ENCODE measurements at places on chromosomes 12 and 14.
A peak's percentile ranks its signal among the peaks of the same experiment; 100 is the strongest.

- DNase-seq: no peak
Measured at GRCh38 chr12:62922539-62922938, 12.4 kb downstream of the PPM1H start.

GRCh38 chr12:48422060-48422459 is 50.3 kb upstream of the ANP32D start:
- DNase-seq: no peak

DNA sequence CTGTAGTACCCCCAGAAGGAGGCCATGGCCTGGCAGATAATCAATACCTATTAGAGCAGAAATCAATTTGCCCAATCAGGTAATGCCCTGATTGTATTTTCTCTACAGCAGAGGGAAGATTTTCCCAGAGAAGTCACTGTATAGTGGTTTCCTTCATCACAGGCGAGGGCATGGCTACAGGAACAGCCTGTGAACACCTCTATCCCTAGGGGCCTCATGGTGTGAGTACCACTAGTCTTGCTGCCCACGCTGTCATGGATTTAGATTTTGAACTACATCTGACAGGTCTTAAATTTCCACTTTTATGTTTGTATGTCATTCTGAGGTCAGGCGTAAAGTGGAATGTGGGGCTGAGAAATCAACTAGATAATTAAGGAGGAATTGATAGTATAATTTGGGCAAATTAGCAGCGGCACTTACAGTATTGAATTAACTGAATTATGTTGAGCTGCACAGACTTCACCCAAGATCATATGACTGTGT is 42.4 kb upstream of the STXBP6 start:
- no peak for DNase-seq

GRCh38 chr12:128513831-128514230 is 246.9 kb downstream of the TMEM132C start:
- DNase-seq: no peak

GRCh38 chr12:70353780-70354660 is 12.1 kb upstream of the KCNMB4 start:
- no peak for DNase-seq

- DNase-seq: no peak
Measured at GRCh38 chr12:92552412-92553108, 150.2 kb upstream of the PLEKHG7 start.

DNA sequence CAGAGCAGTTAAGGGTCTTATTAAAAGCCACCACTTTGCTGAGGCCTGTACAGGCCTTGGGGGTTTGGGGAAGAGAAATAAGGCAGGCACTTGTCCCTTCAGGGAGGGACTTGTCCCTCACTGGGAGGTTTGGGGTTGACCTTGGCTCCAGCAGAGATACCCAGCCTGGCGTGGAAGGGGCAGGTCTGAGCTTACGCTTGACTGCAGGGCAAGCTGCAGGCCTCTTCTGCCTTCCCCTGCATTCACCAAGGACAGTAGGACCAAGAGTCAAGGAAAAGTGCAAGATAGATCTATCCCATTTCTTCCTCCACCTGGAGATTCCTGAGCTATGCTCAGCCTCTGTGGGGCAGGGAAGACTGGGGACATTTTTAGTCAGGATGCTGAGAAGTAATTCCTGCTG is 154.3 kb downstream of the SMOC1 start:
- DNase-seq: no peak

DNA sequence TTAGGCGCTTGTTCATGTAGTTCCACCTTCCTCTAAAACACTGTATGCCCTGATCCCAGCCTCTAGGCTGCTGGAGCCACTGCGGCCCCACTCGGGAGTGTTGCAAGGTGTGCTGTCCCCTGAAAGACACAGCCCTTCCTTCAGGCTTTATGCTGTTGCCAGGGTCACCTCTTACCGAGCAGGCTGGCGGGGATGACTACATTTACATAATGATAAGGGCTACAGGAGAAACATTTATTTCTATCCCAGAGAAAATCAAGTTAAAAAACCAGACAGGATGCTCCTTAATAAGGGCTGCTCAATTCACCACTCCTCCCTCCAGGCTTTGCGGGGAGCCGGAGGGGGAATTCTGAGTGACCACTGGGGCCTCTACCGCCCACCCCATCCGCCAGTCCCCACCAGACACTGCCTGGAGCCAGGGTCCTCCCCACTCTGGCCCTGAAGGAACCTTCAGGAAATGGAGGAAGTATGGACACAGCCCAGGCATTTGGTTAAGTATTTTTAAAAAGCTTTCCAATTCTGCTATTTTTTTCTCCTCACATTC is 200.6 kb downstream of the TTC7B start:
- DNase-seq: no peak

DNA sequence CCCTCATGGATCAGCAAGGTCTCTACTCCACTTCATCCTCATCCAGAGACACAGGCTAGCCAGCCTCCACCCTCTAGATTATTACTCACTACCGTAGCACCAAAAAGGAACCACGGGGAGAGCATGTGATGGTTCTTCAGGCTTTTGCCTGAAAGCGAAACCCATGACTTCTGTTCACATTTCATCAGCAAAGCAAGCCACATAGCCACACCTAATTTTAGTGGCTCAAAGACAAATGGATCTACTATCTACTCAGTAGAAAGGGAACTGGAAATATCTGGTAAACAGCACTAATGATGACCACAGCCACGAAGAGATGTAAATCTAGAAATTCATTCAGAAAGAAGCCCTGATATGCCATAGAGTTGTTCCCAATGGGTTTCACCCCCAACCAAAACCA is 51.4 kb downstream of the VCPKMT start:
- no peak for DNase-seq

DNA sequence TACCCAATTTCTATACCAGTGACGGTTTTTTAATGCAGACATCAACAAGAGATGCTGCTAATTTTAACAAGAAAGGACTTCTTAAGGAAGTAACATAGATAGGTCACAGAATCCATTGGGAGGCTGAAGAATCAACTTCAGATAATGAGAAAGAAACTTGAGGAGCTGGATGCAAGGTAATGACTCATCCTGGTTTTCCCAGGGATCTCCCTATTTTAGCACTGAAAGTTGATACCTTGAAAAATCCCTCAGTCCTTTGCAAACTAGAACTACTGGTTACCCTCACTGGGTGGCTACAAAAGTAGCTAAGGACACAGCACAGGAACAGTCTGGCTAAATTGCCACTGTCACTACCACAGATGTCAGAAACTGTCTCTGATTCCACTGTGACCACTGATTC is 561.9 kb downstream of the FLRT2 start:
- no peak for DNase-seq

- DNase-seq: no peak
Measured at GRCh38 chr12:50246873-50247612, 36.3 kb downstream of the LIMA1 start.

GRCh38 chr12:22287101-22287500 is 47.4 kb downstream of the ST8SIA1 start:
- no peak for DNase-seq

DNA sequence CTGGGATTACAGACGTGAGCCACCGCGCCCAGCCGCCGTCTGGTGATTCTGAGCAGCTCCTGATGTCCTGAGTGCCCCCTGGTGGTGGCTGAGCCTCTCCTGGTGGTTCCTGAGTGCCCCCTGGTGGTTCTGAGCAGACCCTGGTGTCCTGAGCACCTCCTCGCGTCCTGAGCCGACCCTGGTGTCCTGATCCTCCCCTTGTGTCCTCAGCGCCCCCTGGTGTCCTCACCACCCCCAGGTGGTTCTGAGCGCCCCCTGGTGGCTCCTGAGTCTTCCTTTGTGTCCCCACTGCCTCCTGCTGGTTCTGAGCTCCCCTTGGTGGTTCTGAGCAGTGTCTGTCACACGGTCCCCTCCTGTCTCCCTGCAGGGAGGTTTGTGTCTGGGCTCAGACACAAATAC is 1304.9 kb downstream of the TMEM121 start:
- DNase-seq: peak; percentile 43

- DNase-seq: no peak
Measured at GRCh38 chr14:59301354-59301753, 112.9 kb downstream of the DAAM1 start.

- DNase-seq: no peak
Measured at GRCh38 chr12:21526721-21527345, 737 bp downstream of the SPX start.

GRCh38 chr14:90451443-90451842 is 54.6 kb downstream of the CALM1 start:
- DNase-seq: no peak

DNA sequence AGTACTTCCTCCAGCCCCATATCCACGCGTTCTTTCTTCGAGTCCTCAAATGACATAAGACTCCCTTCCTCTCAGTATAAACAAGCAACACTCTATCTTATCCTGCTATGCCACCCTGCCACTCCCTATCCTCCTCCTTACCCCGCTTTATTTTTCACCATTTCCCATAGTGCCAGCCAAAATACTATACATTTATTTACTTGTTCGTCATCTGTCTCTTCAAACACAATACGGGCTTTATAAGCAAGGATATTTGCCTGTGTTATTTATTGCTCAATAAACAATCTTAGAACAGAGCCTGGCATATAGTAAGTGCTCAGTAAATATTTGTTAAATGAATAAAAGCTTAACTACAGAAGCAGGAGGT is 444.9 kb downstream of the EGLN3 start:
- no peak for DNase-seq

- DNase-seq: no peak
Measured at GRCh38 chr12:59122784-59123183, 202.5 kb upstream of the LRIG3 start.

GRCh38 chr14:22341049-22341448 is 248.0 kb downstream of the DAD1 start:
- no peak for DNase-seq

GRCh38 chr14:20180486-20180885 is 10.2 kb upstream of the OR11G2 start:
- DNase-seq: no peak

DNA sequence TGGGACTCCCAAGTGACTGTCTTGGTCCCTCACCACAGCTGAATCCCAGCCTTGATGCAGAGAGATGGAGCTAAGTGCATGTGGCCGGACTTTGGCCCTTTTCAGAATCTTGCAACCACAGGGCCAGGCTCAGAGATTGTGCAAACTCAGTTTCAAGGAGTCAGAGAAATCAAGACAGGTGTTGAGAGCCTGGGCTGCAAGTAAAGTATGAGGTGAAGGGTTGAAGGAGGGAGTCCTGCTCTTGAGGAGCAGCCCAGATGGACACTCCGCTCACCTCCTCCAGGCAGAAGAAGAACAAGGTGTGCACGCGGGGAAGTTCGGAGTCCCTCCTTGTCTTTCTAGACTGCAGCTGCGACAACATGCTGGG is 6.3 kb upstream of the BMP4 start:
- no peak for DNase-seq

- no peak for DNase-seq
Measured at GRCh38 chr14:33019346-33019745, 80.7 kb downstream of the NPAS3 start.

DNA sequence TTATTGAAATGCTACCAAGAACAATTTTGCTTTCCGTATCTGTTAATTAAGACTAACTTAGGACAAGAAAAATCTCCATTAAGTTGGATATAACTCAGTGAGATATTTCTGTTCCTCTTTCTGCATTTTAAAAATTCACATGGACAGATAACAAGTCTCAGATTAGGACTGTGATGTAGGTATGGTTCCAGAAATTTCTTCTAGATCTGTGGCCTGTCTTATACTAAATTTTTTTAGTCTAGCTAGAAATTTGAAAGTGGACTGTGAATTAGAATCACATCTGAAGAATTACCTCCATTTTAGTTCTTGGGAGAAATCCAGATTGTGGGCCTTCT is 41.6 kb downstream of the USP15 start:
- DNase-seq: no peak

GRCh38 chr14:59435987-59436386 is 29.2 kb downstream of the GPR135 start:
- DNase-seq: no peak

DNA sequence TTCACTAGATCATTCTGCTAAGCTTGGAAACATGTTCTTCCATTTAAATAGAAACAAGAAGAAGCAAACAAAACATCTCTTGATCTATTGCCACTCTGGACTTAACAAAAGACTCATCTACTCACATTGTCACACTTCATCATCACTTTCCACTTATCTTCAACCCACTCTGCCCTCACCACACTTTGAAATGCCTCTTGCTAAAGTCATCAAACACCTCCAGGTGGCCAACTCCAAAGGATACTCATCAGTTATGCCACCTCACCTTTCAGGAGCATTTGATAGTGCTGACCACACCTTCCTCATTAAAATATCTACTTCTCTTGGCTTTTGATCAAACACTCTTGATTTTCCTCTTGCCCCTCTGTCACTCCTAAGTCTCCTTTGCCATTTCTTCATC is 7.2 kb downstream of the EFCAB11 start:
- DNase-seq: no peak

- DNase-seq: no peak
Measured at GRCh38 chr12:112664569-112664968, 127.0 kb upstream of the RPH3A start.

DNA sequence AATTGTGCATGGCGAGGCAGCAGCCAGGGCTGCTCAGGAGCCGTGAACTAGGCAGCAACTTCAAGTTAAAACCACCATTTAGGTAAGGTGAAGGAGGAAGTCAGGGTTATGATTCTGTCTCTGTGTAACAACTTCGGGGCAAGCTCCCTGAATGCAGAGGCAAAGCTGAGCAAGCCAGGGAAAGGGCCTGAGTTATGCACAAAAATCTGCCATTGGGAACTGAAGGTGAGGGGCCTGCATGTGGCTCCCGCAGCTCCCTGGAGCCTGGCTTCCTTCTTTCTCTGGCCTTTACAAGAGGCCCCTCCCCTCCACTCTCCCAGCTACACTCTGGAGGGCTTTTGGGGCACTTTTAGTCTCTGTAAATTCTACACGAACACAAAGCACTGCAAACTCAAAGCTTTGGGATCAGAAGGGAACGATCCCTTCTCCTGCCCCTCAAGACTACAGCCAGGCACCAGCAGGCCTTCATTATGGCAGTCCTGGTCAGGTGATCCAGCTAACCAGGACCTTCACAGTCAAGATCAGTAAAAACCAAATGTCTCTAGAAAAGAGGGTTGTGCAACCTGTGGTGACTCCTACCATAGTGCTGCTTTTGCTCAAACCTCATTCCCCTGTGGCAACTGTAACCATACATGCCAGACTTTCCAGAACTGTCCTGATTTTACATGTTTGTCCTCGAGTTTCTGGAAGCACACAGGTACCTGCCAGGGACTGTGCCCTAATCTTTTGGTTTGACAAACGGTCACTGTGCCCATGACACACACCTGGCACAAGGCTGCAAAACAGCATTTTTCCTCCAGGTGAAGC is 67.2 kb upstream of the PTGR2 start:
- DNase-seq: no peak

DNA sequence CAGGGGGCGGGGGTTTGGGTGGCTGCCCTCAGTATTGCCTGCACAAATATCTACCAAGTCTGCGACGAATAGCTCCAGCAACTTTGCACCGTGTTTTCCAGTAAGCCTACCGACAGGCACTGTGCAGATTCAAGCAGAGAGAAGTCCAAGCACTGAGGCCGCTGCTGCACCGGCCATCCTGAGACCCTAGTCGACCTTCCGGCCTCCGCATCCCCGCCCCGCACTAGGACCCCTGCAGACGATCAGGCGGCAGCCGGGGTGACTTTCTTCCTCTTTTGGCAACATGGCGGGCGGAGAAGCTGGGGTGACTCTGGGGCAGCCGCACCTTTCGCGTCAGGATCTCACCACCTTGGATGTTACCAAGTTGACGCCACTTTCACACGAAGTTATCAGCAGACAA is at the start of gene EIF2S3B:
Gene EIF2S3B, plus strand, starts transcription at position 271 of the 400 bp plus-strand sequence. Its CDS starts 13 bp downstream, at position 284.
- no peak for DNase-seq
